Stimulated activated CD8-positive, alpha-beta memory T cell treated with anti-CD3 and anti-CD28 coated beads, Interleukin-7, amount 100 ng/mL, for 1 hour (primary cell): ENCODE measurements at places on chromosomes 3 and 15.

GRCh38 chr15:40565333-40566238 lies 744 bp upstream of the CCDC32 start:
- no peak for DNase-seq

DNA sequence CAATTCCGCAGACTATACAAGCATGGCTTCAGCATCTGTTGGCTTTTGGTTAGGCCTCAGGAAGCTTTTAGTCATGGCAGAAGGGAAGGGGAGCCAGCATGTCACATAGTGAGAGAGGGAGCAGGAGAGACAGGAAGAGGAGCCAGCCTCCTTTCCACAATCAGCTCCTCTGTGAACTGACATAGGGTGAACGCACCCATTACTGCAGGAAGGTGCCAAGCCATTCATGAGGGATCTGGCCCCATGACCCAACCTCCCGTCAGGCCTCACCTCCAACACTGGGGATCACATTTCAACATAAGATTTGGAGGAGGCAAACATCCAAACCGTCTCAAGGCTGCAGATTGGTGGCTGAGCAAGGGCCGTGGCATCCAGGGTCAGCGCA lies 106.3 kb downstream of the LRRK1 start:
- no peak for DNase-seq

DNA sequence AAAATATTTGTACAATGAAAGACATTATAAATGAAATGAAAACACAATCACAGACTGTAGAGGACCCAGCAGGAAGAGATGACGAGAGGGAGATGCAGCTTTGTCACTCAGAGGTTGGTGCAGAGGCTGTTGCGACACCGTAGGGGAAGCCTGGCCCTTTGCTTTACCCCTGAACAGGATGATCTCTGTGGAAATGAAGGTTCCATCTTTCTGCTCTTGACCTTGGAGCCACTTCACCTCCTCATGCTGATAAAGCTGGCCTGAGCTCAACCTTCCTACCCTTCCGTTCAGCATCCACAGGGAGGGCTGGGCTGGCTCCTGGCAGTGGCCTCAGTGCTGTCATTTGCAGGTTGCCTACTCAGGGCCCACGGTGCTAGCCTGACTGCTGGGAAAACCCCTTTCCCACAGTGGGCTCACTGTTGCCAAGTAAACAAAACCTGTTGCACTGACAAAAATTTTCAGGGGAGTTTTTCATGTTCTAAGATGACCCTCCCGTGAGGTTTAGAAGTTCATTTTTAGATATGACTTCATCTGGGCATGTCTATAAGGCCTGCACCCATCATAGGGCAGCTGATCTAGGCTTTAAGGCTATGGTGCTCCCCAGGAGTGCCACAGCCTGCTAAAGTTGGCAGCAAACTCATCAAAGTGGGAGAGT lies 3.0 kb upstream of the CD80 start:
- no peak for DNase-seq

DNA sequence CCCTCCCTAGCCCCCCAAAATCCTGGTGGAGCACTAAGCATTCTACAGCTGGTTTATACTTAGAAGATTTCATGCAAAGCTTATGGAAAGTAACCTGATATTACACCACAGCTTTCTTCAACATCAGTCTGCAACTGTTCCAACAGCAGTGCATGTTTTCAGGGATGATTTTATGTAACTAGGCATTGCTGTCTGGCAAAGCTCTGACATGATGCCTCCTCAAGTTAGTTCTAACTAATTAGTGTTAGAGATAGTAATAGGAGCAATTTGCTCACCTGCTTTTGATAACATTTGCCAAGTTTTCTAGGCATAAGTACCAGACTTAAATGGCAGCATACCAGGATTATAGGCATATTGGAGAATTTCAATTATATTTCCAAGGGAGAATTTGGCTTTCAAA lies 330.3 kb upstream of the SGO1 start:
- no peak for DNase-seq

DNA sequence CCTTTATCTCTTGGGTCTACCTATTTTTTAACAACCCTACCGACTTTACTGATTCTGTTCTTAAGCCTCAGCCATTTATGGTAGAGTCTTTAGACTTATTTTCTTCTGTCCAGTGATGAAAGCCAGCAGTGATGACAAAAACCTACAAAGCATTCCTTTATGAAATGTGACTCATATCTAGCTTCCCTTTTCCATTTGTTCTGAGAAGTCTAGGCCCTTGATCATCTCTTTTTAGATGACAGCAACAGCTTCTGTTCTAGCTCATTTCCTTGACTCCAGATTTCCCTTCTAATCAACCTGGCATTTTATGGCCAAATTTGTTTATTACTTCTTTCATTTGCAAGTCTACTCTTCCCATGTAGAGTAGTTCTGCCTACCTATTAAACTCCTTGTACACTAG lies 36.1 kb downstream of the CFAP44 start:
- no peak for DNase-seq

DNA sequence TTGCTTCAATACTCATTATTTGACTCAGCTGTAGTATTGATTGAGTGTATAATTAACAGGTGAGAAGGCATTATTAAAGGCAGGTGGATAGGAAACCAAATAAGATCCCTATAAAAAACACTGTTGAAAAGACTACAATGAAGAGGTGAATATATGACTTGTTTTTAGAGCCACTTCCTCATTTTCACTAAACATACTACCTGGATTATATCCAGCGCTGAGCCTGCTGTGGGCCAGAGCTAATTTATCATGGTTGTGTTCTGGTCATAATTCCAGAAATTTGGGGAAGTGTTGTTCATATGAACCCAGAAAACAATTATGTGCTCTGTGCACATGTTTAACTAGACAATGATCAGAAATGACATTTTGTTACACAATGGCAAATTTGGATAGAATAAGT lies 235.3 kb upstream of the MME start:
- no peak for DNase-seq

DNA sequence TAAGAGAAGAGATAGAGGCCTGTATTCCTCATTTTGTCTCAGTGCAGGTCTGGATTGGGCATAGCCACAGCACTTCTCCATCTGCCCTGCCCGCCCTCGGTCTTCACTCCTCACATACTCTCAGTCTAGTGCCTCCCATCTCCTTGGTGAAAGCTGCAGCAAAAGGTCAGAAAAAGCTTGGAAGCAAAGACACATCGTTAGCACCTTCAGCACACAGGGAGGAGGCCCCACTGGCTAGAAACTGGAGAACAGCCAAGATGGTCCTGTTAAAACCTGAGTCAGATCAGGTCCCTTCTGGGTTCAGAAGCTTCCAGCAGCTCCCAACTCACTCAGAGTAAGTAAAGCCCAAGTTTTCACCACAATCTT lies 1.6 kb upstream of the KLF15 start:
- no peak for DNase-seq

- DNase-seq: no peak
Observed at GRCh38 chr3:24497942-24498341, 3.3 kb upstream of the THRB start.

DNA sequence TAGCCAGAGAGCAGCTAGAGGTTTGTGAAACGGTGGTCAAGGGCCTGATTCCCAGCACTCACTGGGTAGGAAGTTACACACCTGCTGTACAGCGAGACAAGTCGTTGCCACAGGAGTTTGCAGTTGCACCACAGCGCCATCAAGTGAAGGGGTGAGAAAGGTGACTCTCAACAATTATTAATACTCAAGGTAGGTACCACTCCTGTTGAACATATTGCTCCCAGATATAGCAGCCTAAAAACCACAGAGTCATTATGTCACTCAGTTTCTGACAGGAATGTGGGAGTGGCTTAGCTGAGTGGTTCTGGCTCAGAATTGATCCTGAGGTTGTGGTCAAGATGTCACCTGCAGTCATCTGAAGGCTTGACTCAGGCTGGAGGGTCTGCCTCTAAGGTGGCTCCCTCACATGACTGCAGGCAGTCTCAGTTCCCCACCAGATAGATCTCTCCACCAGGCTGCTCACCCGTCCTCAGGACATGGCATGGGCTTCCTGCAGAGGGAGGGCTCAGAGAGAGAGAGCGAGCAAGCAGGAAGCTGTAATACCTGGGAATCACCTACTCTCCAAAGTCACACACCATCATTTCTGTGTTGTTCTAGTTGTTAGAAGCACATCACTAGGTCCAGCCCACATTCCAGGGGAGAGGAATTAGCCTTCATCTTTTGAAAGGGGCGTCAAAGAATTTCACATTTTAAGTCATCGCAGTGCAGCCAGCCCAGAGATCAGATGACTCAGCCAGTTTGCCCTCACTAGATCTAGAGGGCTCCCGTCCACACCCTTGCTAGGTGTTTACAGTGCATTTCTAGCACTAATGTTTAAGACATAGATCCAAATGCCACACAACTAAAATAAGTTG lies 17.0 kb upstream of the ANO10 start:
- DNase-seq: no peak

GRCh38 chr3:18223974-18224373 lies 201.2 kb downstream of the SATB1 start:
- no peak for DNase-seq

DNA sequence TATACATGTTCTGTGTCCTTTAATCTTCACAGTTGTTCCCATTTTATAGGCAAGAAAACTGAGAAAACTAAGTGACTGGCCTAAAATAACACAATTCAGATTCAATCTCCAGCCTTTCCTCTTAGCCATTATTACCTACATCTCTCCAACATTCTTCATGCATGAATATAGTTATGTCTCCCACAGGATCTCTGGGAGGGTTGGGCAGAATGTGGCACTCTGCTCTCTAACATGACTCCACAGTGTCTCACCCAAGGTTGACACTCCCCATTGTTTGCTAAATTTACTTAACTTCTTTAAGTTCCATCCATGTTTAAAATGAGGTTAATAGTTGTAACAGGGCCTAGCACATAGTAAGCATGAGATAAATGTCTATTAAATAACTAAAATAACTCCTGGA lies 276.3 kb downstream of the ERC2 start:
- DNase-seq: no peak

- DNase-seq: no peak
Observed at GRCh38 chr3:197168606-197169005, 129.8 kb downstream of the DLG1 start.

- no peak for DNase-seq
Observed at GRCh38 chr3:21466476-21466875, 284.5 kb downstream of the ZNF385D start.

- no peak for DNase-seq
Observed at GRCh38 chr3:37766797-37767776, 94.6 kb upstream of the CTDSPL start.

- no peak for DNase-seq
Observed at GRCh38 chr3:52230889-52231499, 5.5 kb upstream of the TLR9 start.

- DNase-seq: no peak
Observed at GRCh38 chr15:46413799-46414198, 779.0 kb downstream of the SQOR start.

DNA sequence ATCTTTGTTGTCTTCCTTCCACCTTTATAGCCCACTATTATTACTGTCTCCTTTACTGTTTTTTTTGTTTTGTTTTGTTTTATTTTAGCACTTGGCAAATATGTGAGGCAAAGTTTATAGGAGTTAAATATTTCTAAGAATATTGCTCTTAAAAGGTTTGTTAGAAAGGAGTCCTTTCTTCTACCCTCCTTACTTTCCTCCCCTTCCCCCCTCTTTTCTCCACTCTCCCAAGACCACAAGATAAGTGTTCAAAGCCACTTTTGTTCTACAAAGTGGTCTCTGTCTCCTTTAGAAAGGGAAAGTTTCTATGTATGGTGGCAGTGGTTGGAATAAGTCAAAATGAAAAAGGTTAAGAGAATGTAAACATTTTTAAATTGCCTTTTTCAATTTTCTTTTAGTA lies 130.7 kb upstream of the TSC22D2 start:
- no peak for DNase-seq

DNA sequence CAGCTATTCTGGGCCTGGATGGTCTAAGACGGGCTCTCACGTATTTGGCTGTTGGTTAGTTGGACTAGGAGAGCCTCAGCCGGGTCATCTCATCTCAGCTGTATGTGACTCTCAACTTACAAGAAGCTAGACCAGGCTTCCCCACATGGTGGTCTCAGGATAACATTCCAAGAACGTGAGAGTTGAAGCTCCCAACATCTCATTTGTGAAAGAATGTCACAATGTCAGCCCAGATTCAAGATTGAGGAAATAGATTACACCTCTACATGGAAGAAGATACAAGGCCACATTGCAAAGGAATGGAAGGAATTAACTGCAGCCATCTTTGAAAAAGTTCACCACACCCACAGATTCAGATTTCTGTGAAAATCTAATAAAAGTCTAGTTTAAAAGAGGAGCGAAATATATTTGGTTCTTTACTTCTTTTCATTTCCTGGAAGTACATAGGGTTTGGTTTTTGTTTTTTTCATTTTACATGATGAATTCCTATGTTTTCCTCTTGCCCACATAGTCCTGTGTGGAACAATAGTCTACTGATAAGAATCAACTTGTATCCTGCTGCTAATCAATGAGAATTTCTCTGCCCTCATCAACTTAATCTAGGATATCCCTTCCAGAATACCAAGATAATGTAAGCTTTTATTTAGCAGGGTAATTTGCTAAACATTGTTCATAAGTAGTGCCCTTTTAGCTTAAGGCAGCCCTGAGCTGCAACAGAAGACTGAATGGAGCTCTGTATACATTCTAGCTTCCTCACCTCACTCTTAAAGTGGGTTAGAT lies 116.5 kb downstream of the CMSS1 start:
- DNase-seq: no peak

DNA sequence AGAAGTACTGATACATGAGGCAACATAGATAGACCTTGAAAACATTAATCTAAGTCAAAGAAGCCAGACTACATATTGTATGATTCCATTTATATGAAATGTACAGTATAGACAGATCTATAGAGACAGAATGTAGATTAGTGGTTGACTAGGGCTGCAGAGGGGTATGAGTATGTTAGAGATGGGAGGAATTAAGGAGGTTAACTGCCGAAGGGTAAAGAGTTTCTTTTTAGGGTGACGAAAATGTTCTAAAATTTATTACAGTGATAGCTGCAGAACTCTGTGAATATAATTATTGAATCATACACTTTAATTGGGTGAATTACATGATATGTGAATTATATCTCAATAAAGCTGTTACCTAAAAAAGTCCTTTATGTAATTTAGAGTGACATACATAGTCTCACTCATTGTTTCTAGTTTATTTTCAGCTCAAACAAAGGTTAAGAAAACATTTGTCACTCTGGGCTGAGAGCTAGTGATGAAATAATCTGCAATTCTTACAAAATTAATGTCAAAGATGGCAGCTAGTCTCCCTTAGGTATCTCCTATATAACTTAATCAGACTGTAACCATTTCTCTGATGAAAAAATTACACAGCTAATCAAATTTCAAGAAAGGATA lies 61.4 kb downstream of the DENND4A start:
- DNase-seq: no peak

DNA sequence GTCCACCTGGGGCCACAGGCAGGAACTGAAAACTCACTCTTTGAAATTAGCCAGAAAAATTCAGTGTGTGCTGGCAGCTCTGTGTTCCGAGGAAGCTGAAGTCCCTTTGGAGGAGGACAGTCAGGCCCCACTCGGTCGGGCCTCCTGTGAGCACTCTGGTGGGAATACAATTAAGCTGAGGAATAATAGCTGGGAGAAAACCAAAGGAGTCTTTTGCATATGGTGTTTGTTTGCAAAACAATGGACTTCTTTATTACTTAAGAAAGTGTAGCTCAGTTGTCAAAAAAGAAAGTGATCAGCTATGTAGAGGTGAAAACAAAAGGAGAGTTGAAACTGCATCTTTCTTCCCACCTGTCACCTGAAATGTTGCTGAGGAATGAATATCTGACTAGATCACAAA lies 202.5 kb downstream of the MEIS2 start:
- no peak for DNase-seq
